ENCODE measurements at places on chromosomes 3 and 15.

GRCh38 chr3:138849222-138849940 lies 14.7 kb upstream of the PIK3CB start:
- DNase-seq = peak; percentile 28

DNA sequence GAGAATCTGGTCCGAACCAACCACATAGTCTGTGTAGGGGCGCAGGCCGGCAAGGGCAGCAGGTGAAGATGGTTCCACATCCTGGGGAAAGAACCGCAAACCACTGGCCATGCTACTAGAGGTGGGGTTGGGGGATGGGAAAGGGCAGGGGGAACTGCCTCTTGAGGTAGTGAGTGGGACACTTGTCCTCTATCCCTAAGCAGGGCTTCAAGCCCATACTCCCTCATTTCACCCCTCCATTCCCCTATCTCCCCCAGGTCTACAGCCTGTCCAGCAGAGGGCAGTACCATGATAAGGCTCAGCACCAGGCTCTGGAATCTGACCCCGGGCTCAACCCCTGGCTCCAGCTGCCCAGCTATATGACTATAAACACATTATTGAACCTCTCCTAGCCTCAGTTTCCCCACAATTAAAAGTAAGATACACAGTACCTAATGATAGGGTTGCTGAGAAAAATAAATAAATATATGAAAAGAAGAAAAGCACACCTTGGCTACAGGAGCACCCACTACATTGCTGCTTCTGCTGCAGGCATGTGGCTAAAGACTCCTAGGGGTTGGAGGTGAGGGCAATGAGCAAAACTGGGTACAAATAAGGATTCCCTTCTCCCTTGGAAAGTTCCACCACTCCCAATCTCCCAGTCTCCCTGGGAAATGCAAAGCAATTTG lies 6.3 kb downstream of the GORASP1 start:
- DNase-seq = no peak

GRCh38 chr15:76158815-76159214 lies 99.0 kb downstream of the TMEM266 start:
- DNase-seq = no peak

- peak; percentile 17 for DNase-seq
Observed at GRCh38 chr3:71247221-71247957, 336.1 kb downstream of the FOXP1 start.

DNA sequence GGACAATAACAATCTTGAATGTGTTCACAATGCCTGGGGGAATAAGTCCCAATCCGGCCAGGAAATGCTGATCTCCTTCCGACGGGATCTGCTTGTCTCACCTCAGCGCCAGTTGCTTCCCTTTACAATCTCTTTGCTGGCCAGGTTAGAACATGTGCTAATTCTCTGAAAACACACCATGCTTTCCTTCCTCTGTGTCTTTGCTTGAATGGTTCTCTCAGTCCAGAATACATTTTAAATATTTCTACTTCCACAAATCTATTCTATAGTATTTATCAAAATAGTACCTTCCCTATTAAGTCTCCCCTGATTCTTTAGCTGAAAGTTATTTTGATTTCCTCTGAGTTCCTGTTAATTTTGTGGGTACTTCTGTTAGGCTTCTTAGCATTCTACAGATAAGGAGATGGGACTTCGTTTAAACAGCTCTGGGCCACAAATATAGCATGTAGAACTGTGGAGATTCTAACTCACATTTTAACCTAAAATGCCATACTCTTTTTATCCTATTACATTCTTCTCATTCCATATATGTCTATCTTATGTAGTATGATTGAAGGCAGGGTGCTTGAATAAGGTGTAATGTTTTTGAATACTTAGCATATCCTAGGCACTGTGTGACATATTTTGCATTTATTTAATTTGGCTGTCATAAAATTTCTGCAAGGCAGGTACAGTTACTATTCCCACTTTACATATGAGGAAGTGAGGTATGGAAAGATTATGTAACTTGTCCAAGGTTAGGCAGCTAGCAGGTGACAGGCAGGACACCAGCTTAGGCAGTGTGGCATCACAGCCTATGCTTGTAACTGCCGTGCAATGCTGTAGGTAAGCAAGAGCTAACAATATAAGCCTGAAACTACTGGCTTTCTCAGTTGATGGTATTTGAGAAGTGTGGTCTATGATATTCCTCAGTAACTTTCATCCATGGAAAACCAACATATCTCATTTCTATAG lies 299.8 kb downstream of the LPP start:
- DNase-seq = no peak

DNA sequence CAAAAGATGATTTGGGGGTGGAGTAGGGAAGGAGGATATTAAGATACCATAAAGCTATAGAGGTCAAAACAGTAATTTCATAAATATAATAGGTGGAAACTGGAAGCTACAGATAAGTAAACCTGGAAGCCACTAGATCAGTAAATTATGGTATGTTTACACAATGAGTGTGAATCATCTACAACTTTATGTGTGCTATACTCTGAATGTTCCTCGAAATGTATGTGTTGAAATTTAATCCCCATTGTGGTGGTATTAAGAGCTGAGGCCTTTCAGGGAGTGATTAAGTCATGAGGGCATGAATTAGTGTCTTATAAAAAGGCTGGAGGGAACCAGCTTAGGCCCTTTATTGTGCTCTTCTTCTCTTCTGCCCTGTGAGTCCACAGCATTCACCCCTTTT lies 25.2 kb downstream of the EOMES start:
- DNase-seq = no peak

DNA sequence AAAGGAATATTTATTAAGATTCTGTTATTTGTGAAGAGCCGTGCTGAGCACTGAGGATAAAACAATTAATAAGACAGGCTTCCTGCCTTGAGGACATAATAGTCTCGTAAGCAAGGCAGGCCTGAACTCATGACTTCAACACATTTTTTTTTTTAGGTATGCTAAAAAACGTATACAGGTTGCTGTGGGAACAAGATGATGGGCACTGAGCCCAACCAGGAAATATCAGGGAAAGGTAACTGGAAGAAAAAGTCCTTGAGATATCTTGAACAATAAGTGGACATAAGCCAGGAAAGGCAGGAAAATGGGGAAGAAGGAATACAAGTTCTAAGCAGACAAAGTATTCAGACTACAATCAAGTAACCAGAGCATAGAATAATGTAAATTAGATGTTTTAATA lies 26.1 kb downstream of the CERS3 start:
- no peak for DNase-seq

DNA sequence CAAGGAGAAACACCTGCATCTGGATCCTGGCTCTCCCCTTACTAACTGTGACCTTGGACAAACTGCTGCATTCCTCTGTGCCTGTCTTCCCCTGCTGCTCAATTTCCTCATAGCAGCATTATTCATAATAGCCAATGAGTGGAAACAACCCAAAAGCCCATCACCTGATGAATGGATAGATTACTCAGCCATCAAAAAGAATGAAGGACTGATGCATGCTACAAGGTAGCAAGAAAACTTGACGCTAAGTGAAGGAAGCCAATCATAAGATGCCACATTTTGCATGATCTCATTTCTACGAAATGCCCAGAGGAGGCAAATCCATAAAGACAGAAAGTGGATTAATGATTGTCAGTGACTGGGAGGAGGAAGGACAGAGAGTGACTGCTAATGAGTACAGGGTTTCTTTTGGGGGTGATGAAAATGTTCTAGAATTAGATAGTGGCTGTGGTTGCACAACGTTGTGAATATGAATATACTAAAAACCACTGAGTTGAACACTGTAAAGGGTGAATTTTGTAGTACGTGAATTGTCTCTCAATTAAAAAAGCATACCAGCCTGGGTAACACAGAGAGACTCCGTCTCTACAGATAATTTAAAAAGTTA lies 11.2 kb downstream of the IGDCC4 start:
- no peak for DNase-seq

DNA sequence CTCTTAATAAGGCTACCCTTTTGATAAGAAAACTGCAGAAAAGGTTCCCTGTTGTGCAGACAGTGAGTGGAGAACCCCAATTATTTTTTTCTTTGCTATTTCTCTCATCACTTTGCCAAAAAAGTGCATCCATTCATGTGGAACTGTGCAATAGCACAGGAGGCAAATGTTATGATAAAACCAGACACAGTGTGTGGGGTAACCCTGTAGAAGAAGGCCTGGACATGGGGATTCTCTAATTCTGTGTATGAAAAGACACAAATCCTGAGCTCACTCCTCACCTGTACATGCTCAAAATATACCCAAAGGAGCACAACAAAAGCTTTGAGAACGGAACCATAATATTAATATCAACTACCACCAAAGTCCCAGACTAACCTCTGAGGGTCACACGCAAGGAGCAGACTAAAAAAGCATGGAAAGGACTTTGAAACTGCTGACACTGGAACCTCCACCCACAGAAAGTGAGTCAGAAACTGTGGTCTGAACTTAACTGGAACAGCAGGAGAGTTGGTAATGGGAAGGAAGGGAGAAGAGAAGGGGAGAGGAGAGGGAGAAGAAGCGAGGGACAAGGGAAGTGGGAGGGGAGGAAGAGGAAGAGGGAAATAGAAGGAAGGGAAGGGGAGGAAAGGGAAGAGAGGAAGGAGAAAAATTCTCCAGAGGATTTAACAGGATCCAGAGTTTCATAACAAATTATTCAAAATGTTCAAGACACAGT lies 299.9 kb downstream of the TBC1D5 start:
- no peak for DNase-seq

DNA sequence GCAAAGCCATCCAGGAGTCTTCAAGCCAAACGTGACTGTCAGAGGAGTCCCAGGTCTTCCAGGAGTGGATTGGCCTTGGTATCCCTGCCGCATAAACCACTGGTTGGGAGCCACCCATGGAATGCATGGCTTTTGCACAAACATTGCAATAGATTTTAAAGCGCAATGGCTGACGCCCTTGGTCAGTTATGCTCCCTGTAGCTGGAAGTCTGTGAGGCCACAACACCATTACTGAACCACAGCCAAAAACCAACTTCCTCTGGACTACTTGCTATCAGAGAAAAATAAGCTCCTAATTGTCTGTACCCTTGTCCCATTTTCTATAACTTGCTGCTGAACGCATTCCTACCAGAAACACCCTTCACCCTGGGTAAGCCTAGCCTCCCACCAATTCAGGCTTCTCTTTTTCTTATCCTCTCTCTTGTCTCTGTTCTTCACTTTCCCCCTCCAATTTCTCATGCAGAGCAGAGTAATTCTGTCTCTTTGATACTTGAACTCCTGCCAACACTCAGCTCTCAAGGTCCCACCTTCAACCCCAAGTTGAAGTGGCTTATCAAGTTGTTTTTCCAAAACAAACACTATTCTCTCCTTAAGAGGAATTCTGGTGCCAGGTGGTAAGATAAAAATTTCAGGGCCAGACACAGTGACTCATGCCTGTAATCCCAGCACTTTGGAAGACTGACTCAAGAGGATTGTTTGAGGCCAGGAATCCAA lies 176.4 kb upstream of the UBE2E1 start:
- DNase-seq = peak; percentile 55

- peak; percentile 12 for DNase-seq
Observed at GRCh38 chr3:140910860-140911259, 30.8 kb upstream of the SLC25A36 start.

DNA sequence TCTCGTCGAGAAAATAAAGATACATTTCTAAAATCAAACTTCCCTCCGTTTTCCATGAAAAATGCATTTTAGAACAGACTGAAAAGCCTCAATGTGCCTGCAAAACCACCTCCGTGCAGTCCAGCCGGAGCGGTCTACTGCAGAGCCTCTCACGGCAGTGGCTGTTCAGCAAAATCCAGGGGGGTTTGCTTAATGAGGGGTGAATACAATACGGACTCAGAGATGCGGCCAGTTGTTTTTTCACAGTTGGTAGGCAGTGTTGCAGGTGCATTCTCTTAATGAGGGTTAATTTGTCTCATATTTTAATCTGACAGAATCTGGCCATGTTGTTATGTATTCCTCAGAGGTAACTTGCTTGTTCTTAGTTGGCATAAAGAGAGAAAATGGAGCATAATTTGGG lies 223.0 kb downstream of the EBLN2 start:
- no peak for DNase-seq

- DNase-seq = no peak
Observed at GRCh38 chr3:3027976-3028567, 82.1 kb downstream of the IL5RA start.

DNA sequence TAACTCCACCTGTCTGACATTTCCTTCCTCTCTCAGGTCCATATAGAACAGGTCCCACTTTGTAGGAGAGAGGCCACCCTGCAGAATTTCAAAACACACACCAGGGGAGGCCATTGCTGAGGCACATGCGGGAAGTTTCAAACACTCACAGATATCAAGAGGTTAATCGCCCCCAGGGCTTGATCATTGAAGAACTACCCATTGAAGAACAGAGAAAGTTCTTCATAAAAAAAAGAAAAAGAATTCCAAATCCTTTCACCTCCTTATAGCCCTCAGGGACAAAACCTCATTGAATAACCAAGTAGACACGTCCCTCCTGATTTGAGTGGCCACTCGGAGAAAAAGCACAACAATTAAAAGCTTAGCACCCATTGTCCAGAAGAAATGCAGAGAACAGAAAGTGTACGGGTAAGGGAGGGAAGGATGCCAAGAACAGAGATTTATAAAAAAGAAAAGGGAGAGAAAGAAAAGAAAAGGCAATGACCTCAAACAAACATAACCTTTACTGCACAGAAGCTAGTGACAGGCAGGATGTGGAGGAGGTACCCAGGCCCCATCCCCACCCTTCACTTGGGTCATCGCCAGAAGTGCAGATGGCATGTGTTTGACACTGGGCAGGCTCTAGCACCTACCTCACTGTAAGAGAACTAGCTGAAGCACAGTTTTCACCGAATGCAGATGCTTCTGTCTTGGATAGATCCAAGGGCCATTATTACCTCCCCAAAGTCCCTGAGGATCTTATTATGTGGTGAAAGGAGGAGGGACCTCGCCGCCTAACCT lies 112.3 kb upstream of the HES1 start:
- peak; percentile 92 for DNase-seq

DNA sequence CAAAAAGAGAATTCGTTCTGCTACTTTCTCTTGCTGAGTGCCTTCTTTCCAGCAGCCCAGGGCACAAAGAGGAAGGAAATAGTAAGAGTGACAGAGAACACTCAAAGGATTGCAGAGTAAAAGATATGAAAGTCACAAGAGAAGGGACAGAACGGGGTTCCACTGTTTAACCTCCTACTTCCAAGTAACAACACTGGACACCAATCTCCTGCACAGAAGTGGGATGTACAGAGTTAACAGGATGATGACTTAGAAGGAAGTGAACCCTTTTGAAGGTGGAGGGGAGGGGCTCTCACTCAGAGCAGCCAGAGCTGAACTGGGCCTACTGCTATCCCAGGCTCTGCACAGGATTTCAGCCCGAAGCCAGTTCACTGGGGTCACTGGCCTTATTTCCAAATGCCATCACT lies 130.1 kb upstream of the PRICKLE2 start:
- no peak for DNase-seq

All from NCI-H2171 treated with DMSO at 0.1 percent for 48 hours (cell line).